ENCODE measurements at places on chromosomes 7 and 10.

- DNase-seq = no peak
Measured at GRCh38 chr7:2126621-2127020, 106.1 kb downstream of the MAD1L1 start.

DNA sequence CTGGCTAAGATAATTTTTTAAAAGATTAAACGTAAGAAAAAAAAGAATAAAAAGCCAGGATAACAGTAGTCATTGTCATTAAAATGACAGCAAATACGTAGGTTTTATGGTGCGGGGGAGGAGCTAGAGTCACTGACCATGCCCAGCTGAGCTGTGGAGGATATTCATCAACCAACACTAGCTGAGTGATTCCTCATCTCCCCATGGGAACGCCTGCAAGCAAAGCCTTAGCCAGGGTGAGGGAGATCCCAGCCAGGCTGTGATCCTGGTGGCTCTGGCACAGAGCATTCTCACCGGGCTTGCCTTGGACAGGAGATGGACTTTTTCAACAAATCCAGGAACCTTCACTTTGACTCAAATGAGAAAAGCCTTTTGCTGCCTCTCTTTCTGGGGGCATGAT is 94.2 kb downstream of the HIP1 start:
- DNase-seq = no peak

DNA sequence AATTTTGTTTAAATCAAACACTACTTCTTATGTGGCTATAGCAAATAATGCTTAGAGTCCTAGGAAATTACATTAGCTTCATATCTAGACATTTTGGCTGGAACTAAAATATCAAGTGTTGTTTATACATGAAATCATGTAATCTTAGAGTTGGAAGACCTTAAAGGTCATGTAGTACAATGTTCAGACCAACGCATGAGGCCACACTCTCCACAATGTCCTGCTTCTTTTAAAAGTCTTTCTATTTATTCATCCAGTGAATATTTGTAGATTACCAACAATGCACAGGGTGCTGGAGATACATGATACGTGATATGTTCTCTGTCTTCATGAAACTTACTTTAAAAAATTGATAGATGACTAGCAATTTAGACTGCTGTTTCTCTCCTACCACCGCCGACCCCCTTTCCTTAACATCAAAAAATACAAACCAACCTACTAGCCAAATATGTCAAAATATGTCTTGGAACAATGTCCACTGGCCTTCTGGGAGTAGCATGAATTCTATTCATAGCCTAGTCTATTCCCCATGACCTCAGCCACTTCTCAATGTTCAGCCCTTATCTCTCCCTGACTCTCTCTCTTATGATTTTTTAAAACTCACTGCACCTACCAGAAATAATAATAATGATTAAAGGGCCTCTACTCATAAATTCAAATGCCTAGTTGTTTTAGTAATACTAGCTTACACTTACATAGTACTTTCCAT is 59.5 kb upstream of the CAV2 start:
- no peak for DNase-seq

DNA sequence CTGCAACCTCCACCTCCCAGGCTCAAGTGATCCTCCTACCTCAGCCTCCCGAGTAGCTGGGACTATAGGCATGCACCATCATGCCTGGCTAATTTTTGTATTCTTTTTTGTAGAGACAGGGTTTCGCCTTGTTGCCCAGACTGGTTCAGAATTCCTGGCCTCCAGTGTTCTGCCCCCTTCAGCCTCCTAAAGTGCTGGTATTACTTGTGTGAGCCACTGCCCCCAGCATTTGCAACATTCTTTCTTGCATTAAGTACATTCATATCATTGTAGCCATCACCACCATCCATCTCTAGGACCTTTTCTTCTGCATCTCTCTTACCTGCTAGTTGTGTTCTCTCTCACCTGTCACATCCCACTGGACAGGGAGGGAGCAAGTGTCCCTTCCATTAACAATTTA is 35.5 kb upstream of the HYAL4 start:
- no peak for DNase-seq

- no peak for DNase-seq
Measured at GRCh38 chr10:11024596-11024995, 6.9 kb downstream of the CELF2 start.

DNA sequence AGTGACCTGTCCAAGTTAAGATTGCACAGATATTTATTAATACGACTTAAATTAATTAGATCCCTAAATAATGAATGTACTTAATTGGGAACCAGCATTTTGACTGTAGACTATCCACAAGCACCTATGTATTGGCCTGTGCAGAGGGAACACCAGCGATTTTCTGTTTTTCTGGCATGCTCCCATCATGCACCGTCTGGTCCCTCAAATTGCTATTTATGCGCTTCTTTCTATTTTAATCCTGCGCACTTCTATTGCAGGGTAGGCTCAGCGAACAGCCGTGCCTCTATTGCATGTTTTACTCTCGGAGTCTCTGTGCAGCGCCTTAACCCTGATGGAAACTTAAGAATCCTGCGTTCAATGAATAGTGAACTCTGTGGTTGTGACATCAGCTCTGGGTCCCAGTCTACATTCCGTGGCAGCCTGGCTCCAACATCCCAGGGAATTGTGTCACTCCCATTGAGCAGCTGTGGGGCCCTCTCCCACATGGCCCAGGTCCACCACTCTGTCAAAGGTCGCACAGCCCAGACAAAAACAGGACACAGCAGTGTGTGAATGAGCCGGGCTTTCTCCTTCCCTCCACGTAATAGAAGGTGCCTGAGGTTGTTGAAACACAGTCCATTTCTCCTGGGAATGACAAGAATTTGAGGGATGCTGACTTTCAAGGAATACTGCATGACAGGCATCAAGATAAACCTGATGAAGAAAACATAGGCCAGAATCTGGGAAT is 239.7 kb upstream of the KLF6 start:
- DNase-seq = no peak

DNA sequence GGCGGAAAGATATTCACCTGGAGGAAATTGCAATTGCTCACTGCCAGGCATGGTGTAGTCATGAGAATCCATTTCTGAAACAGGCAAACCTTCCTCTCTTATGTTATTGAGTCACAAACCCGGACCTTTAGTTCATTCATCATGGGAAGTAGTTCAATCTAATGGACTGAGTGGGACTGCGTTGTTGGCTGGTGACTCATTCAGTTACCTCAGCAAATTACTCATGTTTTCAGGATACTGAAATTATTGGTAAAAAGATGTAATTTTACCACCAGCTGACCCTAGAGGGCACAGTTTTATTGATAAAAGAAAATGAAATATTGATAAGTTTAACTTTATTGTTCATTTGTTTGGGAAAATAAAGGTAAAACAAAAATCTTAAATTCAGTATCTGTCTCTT is 1194.4 kb upstream of the SORCS1 start:
- DNase-seq = no peak

GRCh38 chr10:13852872-13853271 is 266.1 kb downstream of the PRPF18 start:
- DNase-seq = no peak

DNA sequence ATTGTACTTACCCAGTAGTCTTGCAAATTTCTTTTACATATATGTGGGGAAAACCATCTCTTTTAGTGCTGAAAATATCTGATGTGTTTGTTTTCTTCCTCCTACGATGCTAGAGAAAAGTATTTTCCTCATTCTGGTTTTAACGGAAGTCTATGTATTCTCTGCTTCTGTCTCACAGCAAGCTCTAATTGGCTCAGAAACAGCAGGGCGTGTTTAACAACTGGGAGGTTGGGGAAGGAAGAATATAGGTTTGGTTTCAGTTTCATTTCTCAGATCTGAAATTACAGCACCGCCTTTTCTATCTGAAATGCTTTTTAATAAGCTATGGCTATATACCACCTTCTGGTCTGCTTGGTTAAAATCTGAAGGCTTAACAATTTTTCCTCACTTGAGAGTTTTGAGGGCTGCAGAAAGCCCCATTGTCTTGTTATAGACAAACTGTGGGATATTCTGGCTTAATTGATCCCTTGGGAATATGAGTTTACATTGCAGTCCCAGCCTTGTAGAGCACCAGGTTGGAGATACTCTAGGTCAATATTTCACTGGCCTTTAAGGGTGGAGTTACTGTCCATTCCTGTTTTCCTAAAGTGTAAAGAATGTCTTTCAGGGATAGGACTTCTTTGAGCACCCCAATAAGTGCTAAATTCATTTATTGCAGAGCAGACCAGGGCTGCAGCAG is at the start of gene SAMD9:
Gene SAMD9 (minus strand): TSS at position 128 of the 679 bp plus-strand sequence. CDS start 11,882 bp downstream, outside the sequence.
- peak; percentile 79 for DNase-seq

DNA sequence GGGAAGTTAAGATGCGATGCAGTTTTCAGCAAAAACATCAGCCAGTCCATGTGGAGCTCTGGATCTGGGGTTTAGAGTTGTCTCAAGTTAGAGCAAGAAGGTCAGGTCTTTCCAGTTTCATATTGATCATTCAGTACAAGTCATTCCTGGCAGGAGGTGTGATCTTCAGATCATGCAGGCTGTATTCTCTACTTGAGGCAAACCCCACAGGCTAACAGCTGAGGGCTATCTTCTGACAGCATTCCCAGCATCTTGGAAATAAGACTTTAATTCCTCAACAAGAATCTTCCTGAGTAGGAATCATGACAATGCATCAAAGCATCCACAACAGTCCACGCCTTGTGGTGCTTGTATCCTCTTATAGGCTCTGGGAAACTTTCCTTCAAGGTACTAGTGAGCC is 94.9 kb upstream of the ZNF438 start:
- no peak for DNase-seq

- DNase-seq = no peak
Measured at GRCh38 chr10:121597504-121598262, 561 bp downstream of the FGFR2 start.
